Ovary (tissue), 10 donors: ENCODE measurements at places on chromosomes 4 and X. TPM values are rescaled to one million over a fixed set of nuclear protein-coding genes. Genes with fewer than 3 reads are reported as not detected.

The TRPC5OS gene
- not detected for total RNA-seq

GRCh38 chrX:85111347-85111746 is 107.7 kb downstream of the APOOL start:
- DNase-seq: no peak

DNA sequence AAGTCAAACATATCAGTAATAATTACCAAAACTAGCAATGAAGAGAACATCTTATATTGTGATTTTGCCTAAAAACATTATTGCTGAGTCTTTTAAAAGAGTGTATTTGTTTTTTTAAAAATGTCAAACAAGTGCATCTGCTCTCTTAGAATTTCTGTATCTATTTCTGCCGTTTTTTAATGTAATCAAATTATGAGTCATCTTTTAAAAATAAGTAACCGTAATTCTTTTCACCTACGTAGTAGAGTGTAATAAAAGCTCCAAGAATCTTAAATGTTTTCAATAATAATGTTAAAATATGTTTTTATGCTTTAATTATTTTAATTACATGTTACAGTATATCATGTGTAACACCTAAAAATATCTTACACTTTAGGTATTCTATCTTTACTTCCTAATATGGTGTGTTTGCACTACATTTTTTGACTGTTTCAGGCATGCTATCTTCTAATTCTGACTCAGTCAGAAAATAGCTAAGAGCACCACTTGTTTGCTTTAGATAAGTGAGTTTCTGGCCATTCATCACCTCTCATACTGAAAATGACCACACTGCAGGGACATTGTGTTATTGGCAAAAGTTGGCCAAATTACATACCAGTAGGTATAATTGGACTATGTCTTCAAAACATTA is 368.5 kb downstream of the PCDH7 start:
- DNase-seq: no peak

DNA sequence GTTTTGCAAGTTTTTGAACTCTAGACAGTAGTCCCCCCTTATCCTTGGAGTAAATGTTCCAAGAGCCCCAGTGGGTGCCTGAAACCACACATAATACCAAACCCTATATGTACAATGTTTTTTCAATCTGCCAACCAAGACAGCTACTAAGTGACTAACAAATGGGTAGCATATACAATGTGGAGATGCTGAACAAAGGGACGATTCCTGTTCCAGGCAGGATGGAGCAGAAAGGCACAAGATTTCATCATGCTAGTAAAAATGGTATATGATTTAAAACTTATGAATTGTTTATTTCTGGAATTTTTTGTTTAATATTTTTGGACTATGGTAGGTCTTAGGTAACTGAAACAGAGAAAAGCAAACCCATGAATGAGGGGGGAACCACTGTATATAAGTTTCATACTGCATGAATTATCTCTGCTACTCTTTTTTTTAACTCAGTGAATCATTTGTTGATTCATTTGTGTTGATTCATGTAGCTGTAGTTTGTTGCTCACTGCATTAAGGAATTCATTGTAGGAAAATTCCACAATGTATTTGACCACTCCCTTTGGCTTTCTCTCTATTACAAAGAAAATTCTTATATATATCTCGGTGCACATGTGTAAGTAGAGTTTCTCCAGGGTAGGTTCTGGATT is 21.9 kb upstream of the ANXA3 start:
- DNase-seq: no peak

The LEF1 gene
- total RNA-seq: 1.8 TPM

DNA sequence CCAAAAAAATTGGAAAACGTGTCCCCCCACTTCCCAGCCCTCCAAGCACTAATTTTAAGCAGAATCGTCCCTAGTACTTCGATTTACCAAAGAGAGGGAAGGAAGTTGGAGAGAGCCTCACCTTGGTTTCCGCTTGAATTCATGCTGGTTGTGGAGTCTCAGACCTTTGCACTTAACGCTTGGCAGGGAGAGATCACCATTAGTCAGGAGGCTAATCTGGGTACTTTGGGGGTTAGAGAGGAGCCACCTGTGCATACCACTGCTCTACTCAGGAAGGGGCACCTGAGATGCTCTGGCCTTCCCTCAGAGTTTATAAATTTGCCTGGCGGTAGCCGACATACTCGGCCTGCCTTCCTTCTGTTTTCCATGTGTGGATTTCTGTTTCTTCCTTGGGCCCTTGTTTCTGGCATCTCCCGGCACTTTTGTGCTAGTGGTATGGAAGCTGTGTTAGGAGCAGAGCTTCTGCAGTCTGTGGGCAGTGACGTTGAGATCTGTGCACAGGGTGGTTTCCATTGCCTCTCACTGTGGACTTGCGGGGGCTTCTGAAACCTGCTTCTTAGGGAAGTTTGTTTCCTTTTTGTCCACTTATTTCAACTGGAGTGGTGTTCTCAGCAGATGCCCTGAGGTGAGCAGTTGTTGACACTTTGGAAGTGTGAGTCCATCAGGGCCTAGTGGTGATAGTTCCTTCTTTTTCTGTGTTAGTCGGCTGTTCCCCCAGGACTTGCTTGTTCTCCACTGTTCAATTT is 104.2 kb downstream of the TMEM131L start:
- no peak for DNase-seq

GRCh38 chrX:27575565-27575964 is 14.6 kb upstream of the DCAF8L2 start:
- no peak for DNase-seq

The CYBB gene
- 15.4 TPM for total RNA-seq

DNA sequence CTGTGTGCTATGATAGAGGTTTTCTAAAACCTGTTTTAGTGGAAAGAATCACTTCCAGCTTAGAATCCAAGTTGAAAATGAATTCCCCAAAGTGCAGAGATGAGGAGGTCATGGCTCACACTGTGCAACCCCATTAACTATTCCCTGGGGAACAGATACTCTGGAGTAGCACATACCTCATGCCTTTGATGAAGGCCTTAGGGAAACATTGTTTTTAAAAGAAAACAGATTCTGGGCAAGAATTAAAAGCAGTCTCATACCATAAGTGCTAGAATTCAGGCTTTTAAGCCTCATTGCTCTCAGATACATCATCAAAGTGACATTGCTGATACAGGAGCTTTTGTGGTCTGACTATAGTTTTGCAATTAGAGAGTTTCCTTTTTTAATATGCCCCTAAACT is 115.1 kb downstream of the NDST4 start:
- DNase-seq: no peak

- DNase-seq: no peak
Measured at GRCh38 chr4:101200561-101200960, 146.8 kb downstream of the PPP3CA start.

GRCh38 chr4:26515936-26516335 is 25.7 kb upstream of the CCKAR start:
- no peak for DNase-seq

- DNase-seq: no peak
Measured at GRCh38 chr4:139484783-139485311, 30.9 kb downstream of the RAB33B start.

The SPACA5 gene
- not detected for total RNA-seq

DNA sequence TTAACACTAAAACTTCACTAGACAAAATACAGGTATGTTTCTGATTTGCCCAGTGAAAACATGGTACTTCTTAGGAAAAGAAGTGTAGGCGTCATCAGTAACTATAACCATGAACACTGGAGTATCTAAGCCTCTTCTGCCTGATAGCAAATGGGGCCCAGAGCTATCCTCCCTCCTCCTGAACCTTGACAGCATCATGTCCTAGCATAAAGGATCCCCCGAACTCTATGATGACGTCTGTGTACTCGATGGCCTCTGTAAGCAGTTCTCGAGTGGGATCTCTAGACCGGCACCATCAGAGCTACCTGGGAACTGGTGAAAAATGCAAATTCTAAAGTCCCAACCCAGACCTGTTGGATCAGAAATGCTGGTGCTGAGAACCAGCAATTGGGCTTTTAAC is 36.3 kb upstream of the MTNR1A start:
- no peak for DNase-seq

The CHM gene
- 19.3 TPM for total RNA-seq

The ENOPH1 gene
- 25.1 TPM for total RNA-seq

- DNase-seq: no peak
Measured at GRCh38 chr4:147547314-147548056, 66.6 kb downstream of the EDNRA start.

The INTU gene
- total RNA-seq: 11.7 TPM

GRCh38 chrX:127764674-127765073 is 287.5 kb downstream of the ACTRT1 start:
- no peak for DNase-seq

GRCh38 chr4:30429813-30430761 is 290.1 kb upstream of the PCDH7 start:
- no peak for DNase-seq

The CLTRN gene
- total RNA-seq: 0.23 TPM

GRCh38 chr4:2930135-2930757 is 33.0 kb downstream of the NOP14 start:
- DNase-seq: no peak

The CFI gene
- total RNA-seq: 108 TPM

DNA sequence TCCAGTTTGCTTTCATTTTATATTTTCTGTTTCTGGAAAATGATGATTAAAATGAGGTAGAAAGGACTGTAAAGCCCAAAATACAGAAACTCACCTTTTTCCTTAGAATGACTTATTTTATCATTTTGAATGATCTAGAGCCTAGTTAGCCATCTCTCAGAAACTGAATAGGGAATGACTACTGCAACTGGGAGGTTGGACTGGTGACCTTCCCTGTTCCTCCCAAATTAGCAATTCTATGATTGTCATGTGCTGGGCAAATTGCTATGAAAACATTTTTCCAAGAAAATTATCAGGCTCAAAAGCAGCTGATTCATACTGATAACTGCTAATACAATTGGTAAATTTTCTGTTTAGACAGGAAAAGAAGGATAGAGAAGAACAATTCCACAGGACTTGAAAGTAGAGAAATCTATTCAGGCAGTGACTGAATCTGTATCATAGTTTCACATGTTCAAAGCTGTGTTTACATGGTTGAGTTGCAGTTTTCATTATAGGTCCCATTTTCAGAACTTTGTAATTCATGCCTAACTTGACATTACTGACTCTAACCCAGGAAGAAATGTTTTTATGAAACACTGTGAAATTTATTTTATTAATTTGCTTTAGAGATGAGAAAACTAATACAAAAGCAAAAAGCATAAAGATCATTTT is 43.4 kb upstream of the SEC24B start:
- no peak for DNase-seq

DNA sequence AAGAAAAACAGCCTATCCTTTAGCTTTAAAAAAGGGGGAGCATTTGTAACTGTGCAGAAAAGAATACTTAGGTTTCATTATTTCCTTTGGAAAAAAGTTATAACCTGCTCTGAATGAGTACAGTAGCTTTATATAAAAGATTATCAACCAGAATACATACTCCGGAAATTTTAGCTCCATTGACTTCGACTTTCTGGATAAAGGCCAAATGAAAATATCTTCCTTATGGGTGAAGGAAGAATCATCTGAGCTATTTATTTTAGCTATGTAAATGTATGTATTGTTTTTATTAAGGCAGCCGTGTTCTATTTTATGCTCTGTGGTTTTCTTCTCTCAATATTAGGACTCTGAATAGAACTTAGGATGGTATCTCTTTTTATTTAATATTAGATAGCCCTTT is 69.0 kb upstream of the ETNPPL start:
- DNase-seq: no peak

DNA sequence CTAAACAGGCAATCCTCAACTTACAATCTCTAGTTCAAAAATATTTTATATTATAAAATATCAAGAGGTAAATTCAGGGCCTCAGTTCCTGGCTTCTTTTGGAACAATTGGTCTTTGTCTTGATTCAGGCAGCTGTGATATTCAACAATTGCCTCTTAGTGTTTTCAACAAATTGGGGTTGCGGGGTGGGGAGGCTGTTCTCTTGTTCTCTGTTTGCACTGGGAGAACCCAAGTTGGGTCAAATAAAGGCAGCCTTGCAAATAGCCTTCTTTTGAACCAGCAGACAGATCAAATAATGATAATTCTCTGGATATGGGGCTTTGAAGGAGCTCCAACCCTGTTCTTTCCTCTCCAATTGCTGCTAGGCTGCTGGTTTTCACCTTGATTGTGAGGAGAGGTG is 142.5 kb downstream of the COL4A5 start:
- DNase-seq: no peak

The LONRF3 gene
- 5.2 TPM for total RNA-seq

The TMEM35A gene
- total RNA-seq: 3.8 TPM

GRCh38 chr4:87122252-87122651 is 98.2 kb downstream of the KLHL8 start:
- no peak for DNase-seq

DNA sequence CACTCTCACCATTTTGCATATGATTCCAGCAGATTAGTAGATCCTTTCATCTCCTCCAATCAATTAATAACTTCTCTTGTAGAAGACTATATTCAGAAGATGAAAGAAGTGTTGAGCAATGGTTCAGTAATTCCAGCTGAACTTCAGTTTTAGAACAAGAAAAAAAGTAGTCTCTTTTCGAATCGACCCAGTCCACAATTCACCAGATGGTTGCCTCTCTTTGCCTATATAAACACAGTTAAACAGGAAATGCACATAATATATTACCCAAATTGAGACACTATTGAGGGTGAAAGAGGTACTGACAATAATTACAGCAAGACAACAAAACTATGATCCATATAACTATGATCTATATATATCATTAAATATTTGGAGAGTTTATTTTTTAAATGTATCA is 16.8 kb upstream of the FAM241A start:
- no peak for DNase-seq

- no peak for DNase-seq
Measured at GRCh38 chrX:105533951-105534350, 288.4 kb upstream of the NRK start.

DNA sequence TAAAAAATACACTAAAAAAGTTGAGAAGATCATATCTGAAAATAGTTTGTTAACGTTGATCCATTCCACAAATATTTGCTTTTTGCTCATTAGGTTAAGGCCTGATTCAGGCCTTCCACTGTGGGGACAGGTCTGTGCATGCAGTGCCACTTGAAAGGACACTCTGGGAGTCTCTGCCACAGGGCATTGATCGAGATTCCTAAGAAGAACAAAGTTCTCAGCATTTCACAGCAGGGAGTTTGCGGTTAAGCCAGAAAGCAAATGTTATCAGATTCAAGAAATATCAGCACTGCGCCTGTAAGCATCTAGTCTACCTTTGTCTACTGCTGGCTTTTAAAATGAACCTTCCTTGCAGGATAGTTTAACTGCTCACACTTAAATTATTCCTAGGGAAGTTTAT is 62.2 kb upstream of the TNIP3 start:
- no peak for DNase-seq
